Activated gamma-delta T cell (primary cell): ENCODE measurements at places on chromosomes 2 and 18.

DNA sequence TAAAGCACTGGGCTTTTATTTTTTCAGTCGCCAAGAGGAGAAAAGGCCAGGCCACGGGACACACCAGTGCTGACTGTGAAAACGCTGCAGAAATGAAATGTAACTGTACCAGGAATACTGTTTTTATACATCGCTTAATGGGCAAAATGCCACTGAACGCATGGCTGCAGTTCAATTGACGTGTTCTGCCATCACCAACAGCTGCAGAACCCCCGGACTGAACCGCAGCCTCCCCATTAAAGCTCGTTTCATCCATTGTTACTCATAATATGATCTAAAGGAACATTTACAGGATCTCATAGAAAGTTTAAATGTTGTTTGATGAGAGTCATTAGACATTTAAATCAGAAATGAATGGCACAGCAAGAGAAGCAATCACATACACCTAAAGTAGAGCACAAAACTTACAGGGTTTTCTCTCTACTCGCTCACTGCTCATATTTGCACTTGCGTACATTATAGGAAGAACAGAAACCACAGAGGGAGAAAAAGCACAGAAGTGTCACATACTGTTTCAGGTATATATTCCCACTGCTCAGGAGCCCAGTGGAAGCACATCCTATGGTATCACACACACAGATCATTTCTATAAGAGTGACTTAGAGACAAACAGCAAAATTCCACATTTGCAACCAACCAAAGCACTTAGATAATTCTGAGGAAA is 35.3 kb downstream of the TCF4 start:
- DNase-seq: no peak

DNA sequence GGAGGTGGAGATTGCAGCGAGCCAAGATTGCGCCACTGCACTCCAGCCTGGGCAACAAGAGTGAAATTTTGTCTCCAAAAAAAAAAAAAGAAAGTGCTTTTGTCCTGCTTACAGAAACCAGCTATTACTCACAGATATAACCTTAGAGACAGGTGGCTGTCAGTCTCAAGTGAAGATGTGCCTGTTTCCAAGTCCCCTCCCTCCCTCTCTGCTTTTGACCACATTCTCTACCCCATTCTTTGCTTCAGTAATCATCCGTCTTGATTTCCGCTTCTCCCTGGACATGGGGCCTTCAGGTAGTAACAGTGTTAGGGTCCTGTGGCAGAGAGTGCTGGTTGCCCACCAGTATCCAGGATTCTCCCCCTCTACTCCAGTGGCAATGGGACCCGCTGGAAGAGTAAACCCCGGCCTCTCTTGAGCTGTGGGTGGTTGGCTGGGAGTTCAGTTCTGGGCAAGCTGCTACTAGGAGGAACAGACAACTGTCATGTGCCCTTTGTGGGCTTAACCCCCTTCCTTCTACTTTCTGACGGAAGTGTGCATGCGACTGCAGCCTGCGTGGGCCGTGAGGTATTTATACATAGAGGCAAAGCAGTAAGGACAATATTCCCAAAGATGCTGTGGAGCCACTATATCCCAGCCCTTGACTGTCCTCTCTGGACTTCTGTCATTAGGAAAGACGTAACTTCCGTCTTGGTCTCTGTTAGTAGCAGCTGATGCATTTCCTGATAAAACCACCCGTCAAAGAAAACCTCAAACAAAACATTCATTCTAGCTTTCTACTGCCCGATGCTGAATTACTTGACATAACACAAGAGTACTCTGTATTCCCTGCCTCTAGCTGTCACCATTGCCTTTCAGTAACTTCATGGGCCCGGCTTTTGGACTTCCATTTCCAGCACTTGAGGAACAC is 17.8 kb downstream of the PDCL3 start:
- peak; percentile 13 for DNase-seq

DNA sequence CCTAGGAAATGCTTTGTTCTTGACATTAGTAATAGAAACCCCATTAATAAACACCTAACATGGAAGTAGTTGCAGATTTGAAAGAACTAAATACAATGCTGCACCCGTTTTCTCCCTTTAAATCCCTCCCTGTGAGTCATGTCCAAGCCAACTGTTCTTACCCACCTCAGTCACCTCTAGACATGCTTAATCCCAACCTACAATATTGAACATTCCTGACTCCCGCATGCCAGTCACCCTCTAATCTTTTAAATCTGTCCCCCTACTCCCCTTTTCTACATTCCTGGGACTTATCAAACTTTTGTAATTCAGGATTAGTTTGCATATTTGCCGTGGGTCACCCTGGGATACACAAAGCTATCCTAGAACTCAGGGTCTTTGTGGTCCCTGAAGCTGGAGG is 374.6 kb downstream of the IRS1 start:
- no peak for DNase-seq

GRCh38 chr2:144078802-144079724 is 440.9 kb downstream of the ZEB2 start:
- no peak for DNase-seq

- DNase-seq: no peak
These were observed 38.2 kb downstream of the KCMF1 start for GRCh38 chr2:85009019-85009618.

- DNase-seq: no peak
These were observed 123.2 kb downstream of the RBM43 start for GRCh38 chr2:151138507-151138906.
